AG04450 (cell line): ENCODE measurements at places on chromosomes 12 and 14.

DNA sequence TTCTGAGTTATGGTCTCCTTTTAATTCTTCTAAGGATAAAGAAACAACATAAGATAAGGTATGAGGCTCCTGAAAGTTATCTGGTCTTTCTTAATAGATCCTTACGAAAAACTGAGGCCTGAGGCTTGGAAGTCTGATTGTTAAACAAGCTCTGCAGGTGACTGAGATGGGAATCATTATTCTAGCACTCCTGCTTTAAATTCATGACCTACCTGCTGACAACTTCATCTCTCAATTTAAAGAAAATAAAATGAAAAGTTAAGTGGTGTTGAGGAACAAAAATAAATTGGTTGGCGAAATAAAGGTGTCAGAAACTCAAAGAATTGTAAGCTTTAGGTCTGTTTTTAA is 80.1 kb downstream of the FAR2 start:
- no peak for DNase-seq

DNA sequence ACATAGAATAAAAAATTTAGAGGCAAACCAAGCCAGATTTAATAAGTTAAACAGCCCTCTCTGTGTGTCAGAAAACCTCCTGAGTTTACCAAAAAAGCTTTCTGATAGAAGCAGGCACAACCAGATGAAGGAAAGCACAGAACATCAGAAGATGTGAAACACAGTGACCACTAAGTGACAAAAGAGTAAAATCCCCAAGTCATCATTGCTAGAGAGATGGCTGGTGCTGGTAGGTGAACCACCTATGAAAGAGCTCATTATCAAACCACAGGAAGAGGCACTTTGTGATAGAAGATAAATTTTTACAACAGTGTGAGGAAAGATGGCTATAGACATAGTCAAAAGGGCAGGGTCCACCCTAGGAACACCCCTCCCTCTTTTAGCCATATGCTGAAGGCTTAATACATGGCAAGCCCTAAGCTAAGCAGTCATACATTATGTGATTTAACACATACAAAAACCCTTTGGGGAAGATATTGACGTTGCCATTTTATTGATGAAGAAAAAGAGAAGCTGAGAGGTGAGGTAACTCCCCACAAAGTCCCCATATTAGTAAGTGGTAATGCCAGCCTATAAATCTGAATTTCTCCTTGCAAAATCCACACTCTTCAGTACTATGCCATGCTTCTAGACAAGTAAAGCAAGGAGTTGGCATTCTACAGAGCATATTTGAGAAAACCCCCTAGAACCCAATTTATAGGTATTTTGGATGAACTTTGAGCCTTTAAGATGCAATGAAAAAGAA is 449.9 kb downstream of the LRIG3 start:
- no peak for DNase-seq

DNA sequence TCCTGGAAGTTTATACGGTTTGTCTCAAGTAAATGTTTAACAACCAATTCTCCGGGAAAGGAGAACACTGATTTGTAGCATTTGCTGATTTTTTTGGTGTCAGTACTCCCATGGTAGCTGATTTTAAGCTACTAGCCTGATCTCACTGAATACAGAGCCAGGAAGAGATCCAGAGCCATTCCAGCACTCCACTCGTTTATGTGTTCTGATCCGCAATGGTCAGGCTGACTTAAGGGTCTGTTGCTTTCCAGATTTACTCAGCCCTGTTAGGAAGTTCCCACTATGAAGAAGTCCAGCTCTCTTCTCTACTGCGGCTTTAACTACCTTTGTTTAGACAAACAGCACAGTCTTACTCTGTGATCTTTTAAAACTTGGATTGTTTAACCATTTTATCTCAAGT is 38.0 kb upstream of the NID2 start:
- no peak for DNase-seq

DNA sequence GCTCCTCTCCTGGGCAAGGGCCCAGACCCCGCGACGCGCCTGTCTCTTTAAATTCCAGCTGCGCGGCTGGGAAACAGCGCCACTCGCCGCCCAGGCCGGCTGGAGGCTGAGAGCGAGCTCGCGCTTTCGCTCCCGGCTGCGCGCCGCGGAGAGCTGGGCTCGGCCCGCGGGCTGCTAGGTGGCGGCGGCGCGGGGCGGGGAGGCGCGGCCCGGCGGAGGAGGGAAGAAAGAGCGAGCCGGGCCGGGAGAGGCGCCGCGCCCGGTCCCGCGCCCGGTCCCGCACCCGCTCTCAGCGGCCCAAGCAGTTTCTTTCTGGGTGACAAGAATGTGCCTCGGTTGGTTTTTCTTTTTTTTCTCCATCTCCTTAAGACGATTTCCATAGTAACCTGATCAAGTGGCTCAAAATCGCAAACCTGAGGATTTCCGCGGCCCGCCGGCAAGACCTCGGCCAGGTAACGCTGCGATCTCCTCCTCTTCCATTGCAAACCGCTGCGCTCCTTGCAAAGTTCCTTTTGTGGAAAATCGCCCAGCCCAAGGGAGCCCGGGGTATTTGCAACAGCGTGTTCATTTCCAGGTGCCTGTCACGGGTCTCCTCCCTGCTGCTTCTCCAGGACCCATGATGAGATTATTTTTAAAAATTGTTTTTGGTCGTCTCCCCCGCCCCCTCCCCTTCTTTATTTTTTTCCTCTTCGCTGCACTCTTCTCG is 259.5 kb upstream of the E2F7 start:
- DNase-seq, result no peak

DNA sequence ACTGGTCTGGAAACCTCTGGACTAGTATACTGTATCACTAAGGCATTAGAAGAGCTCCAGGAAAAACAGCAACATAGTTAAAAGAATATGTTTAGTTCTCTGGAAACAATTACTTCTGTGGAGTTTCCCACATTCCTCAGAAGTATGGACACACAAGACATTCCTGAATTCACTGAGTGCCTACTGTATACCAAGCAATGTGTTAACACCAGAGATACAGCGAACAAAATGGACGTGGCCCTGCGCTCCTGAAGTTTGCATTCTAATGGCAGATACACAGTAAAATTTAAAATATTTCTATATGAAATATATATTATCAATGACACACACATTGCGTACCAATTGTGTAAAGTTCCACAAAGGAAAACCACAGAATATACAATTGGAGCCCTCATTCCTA is 1.1 kb downstream of the ANGEL1 start:
- DNase-seq, result no peak

DNA sequence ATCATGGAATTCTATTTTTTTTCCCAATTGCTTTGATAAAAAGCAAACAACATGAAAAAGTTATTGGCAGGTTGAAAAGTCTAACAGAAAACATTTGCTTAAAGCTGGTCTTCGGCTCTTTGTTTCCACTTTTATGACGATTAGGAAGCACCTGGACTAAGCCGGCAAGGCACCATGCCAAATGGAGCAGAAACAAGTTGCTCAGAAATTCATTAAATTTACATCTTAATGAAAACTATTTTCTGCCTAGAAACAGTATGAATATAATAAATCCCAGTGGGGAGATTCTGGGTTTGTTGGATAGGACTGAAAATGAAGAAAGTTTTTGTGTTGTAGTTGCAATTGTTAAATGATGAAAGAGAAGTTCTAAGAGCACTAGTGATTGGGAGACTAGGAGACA is 51.4 kb upstream of the OR9K2 start:
- no peak for DNase-seq

DNA sequence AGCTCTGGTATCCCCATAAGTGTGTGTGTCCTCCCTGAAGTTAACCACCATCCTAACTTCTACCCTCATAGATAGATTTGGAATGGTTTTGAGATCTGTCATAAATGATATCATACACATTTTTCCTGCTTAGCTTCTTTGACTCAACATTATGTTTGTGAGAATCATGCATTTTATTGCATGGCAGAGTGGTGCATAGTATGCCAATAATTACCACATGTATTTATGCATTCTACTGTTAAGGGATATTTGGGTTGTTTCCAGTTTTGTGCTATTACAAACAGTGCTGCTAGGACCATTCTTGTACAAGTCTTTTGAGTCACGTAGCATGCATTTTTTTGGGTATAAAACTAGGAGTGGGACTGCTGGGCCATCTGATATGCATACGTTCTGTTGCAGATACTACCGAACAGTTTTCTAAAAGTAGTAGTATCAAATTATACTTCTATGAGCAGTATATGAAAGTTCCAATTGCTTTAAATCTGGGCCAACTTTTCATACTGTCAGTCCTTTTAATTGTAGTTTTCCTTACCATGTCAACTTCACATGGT is 13.4 kb downstream of the GRIP1 start:
- DNase-seq, result no peak

DNA sequence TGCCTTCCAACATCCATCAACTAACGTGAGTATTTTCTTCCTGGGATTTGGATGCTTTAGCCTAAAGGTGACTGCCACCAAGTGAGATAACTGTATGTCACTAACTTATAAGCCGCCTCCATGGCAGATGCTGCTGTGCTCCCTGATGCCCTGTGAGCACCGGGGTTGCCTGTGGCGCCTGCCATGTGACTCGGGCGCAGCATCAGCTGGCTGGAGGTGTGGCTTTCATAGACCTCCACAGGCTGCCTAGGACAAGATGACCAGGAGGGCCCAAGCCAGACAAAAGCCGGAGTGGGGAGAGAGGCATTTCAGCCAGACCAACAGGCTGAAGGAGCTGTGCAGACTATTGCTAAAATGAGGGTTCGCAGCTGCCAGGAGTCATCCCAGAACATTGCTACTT is 55.7 kb downstream of the ANAPC7 start:
- DNase-seq, result no peak

DNA sequence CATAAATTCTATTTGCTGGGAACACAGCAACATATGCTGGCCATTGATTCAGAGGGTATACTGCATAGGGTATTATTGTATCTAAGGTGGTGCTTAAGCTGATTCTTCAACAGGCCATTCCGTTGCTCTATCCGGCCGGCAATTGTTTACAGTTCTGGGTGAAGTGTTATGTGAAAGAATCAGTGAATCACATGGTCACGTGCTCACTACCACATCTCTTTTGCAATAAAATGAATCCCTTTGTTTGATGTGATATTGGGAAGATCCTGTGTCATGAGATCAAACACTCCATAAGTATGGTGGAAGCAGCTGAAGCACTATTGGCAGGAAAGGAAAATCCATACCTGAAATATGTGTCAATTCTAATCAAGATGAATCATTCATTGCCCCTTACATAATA is 7.6 kb upstream of the USP15 start:
- no peak for DNase-seq

GRCh38 chr12:124776125-124776513 is 87.5 kb downstream of the SCARB1 start:
- no peak for DNase-seq

- DNase-seq, result no peak
Measured at GRCh38 chr12:112751844-112752243, 39.7 kb upstream of the RPH3A start.

- no peak for DNase-seq
Measured at GRCh38 chr14:52922059-52922458, 28.8 kb downstream of the FERMT2 start.

- no peak for DNase-seq
Measured at GRCh38 chr12:123264642-123265041, 7.0 kb downstream of the CDK2AP1 start.

DNA sequence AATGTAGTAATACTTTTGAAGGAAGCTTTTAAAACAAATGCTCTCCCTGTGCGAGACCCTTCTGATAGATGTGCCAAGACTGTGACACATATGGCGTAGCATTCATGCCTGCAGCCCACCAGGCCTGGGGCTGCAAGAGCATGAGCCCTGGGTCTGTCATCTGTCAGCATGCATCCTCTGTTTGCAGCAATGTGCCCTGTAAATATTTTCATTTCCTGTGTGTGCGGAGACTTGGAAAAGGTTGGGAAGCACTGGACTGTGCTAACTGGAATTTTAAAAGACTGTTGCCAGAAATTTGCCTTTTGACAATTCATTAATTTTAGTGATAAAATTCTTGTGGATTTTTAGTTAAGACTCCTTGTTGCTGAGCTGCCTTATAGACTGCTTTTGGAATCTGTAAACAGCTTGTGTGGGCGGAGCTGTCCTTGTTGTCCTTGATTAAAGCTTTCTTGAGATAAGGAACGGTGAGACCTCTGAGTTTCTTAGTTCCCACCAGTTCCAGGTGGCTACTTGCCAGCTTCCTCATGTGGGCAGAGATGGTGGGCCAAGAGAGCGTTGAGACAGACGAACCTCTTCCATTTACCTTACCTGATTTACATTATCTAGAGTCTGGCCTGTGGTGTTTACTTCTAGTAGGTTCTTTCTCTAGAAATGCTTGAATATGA is 23.4 kb downstream of the MARK3 start:
- no peak for DNase-seq

DNA sequence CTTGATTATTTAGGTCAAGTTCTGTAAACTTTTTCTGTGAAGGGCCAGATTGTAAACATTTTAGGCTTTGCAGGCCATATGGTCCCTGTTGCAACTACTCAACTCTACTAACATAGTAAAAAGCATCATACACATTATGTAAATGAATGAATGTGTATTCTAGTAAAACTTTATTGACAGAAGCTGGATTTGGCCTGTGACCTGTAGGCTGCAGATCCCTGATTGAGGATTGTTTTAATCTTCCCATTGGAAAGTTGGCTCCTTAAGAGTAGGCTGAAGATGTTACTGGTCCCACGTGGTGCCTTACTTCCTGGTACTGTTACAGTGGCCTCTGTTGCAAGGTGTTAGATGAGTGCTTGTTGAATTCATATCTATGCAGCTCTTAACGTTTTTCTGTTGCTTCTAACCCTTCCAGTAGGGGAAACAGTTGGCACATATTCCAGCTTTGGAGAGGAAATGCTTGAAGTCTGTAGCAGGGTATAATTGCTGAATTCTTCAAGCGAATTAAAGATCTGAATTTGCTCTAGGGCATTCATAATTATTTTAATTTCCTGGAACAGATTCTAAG is 133.6 kb upstream of the DNM1L start:
- DNase-seq, result no peak

DNA sequence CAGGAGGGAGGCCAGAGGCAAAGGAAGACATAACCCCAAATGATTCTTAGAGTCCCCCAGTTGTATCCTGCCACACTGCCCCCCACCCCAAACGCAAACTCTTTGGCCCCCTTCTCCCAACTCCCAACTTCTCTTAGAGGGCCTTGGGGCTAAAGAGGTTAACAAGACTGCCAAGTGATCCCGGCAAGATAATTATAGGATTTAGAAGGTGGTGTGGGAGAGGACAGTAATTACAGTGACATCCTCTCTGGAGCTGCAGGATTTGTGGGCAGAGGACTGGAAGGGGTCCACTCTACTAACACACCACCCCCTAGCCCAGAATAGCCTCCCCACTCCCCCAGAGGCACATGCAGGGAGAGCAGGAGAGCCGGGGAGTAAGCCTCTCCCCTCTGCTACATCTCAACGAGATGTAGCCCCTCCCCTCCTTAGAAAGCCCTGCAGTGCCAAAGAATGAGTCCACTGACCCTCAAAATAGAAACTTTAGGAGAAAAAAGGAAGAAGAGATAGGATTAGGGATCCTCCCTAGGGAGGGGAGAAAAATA is 5.3 kb upstream of the GDF11 start:
- DNase-seq, result no peak
